ENCODE measurements at places on chromosomes 12 and 14. TPM values are rescaled to one million over a fixed set of nuclear protein-coding genes. Genes with fewer than 3 reads are reported as not detected.

- no peak for DNase-seq
These were observed 114.3 kb downstream of the PPM1A start for GRCh38 chr14:60363275-60363674.

DNA sequence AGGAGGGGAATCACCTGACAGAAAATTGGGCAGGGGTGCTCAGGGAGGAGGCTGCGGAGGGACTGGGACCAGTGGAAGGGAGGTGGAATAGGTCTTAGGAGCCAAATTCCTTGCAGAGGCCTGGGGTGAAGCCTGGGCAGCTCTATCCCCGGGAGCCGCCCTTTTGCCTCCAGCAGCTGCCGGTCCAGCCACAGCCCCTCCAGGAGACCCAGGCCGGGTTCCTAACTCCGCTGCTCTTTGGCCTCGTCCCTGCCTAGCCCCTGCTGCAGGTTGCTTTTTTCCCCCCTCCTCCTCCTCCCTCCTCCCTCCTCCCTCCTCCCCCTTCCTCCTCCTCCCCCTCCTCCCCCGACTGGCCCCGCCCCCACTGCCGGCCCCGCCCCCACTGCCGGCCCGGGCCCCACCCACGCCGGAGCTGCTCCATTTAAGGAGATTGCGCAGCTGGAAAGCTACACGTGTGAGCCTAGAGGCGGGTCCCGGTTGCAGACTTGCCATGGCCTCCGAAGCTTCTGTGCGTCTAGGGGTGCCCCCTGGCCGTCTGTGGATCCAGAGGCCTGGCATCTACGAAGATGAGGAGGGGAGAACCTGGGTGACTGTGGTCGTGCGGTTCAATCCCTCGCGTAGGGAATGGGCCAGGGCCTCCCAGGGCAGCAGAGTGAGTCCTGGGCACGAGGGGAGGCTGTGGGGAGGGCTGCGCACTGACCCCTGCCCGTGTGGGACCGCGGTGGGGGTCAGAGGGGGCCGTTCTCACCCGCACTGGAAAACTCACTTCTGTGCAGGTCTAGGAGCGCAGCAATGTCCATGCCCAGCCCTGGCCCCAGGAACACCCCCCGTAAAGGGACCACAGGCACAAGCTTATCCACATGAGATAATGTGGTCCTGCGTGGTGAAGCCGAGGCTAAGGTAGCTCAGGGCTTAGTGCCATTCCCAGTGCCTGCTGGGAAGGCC lies at the start of gene TCL1B:
TSS of gene TCL1B (plus strand) at position 449 of the 945 bp plus-strand sequence. CDS start at position 491, 42 bp downstream.
- no peak for DNase-seq

DNA sequence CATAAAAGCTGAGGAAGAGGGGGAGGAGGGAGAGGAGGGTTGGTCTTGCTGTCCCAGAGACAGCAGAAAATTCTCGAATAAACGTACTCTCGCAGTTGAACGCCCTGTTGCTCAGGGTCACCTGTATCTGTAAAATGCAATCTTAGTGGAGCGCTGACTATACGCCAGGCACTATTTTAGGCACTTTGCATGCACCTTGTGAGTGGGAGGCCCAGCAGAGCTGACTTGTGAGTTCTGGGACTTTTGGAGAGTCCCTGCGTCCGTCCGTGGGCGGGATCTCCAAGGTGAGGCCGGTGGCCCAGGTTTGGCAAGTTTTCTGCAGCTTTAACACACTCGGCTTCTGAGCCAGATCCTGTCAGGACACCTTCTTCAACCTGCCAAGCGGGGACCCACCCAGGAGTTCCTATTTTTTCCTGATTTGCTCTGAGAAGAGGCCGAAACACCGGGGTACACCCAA lies 32.5 kb upstream of the PLEKHG6 start:
- DNase-seq, result no peak

DNA sequence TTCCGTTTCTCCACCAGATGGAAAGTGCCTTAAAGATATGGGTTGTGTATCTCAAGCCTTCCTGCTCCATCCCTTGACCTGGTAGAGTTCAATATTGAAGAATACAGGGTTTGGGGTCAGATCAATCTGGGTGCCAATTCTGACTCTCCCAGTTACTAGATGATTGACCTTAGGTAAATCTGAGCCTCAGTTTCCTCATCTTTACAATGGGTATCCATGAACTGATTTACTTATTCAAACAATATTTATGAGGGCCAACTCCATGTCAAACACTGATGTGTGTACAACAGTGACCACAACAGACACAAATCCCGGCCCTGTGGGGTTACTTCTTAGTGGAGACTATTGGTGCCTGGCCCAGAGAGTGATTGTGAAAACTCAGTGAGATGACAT lies 7.5 kb upstream of the FAIM2 start:
- DNase-seq, result no peak

The GZMH gene
- total RNA-seq, result not detected

The GPR137C gene
- total RNA-seq, result 0.43 TPM

- peak; percentile 57 for DNase-seq
These were observed at the start of gene ACRBP for GRCh38 chr12:6647083-6647604. TSS of gene ACRBP (minus strand) at chr12:6647432. CDS start at chr12:6647366, 66 bp downstream.

DNA sequence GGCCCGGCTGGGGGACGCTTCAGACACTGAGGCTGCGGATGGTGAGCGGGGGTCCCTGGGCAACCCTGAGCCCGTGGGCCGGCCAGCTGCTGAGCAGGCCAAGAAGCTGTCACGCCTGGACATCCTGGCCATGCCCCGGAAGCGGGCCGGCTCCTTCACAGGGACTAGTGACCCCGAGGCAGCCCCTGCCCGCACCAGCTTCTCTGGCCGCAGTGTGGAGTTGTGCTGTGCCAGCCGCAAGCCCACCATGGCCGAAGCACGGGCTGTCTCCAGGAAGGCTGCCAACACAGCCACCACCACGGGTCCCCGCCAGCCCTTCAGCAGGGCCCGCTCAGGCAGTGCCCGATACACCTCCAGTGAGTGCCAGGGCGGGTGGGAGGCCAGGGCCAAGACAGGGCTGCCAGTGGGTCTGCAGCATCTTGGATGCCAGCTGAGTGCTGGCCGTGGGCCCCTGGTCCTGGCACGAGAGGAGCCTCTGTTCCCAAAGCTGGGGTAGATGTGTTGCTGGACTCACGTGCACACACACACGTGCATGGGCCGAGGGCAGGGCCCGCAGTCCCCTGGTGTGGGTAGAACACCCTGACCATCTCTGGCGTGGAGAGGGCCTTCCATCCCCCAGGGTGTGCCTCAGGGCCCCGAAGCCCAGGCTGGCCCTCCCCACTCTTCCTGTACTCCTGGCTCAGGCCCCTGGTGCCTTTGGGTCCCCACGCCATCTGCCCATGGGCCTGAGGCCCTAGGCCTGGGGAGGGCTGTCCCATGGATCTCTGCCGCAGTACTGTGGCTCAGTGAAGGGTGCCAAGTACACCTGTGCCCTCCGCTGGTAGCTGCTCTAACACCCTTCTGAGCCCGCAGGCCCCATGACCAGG lies 22.8 kb downstream of the CEP170B start:
- DNase-seq, result no peak

DNA sequence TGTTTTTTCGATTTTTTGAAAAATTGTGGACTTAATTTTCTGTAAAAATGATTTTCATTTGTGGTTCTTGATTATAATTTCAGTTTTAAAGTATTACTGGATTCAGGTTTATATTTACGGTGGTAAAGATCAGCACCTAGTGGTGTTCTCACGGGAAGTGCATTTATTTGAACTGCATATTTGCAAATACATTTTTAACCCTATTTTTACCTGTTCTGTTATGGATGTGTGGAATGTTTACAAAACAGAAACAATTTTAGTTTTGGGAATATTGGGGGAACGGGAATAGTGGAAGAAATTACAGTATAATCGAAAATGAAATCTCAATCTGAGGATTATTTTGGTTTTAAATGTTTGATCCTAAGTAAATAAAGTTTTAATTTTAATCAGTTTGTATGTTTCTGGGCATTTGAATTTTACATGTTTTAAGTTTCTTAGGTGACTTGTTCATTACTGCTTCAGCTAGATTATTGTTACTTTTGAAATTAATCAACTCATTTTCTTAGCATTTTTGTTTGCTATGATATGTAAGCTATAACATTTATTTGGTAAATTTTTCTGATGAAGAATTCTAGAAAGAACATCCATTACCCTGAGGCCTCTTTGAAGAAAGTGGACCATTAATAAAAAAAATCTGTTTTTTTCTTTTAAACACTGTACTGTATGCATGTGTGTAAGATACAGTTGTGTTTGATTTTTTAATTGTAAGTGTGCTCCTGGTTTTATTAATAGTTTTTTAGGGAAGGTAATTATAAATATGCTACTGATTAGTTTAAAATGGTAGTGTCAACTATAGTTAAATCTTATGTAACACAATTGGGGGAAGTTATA lies 942 bp downstream of the ATF7IP start:
- DNase-seq, result peak; percentile 53

The TSPAN11 gene
- total RNA-seq, result 0.32 TPM

GRCh38 chr12:115294453-115295133 lies 610.6 kb upstream of the TBX3 start:
- peak; percentile 93 for DNase-seq

The TMCC3 gene
- total RNA-seq, result 1.6 TPM

The SLC48A1 gene
- total RNA-seq, result 10.6 TPM

GRCh38 chr14:21525962-21526671 lies at the start of gene SALL2:
TSS of gene SALL2 (minus strand) at chr14:21526346. CDS start at chr14:21526127, 219 bp downstream.
- DNase-seq, result peak; percentile 70
